ENCODE measurements at places on chromosomes 6 and 20.

GRCh38 chr20:51135926-51136715 is 113.2 kb upstream of the KCNG1 start:
- no peak for DNase-seq

- DNase-seq: no peak
These were observed 25.5 kb downstream of the CLIC5 start for GRCh38 chr6:45990162-45990561.

DNA sequence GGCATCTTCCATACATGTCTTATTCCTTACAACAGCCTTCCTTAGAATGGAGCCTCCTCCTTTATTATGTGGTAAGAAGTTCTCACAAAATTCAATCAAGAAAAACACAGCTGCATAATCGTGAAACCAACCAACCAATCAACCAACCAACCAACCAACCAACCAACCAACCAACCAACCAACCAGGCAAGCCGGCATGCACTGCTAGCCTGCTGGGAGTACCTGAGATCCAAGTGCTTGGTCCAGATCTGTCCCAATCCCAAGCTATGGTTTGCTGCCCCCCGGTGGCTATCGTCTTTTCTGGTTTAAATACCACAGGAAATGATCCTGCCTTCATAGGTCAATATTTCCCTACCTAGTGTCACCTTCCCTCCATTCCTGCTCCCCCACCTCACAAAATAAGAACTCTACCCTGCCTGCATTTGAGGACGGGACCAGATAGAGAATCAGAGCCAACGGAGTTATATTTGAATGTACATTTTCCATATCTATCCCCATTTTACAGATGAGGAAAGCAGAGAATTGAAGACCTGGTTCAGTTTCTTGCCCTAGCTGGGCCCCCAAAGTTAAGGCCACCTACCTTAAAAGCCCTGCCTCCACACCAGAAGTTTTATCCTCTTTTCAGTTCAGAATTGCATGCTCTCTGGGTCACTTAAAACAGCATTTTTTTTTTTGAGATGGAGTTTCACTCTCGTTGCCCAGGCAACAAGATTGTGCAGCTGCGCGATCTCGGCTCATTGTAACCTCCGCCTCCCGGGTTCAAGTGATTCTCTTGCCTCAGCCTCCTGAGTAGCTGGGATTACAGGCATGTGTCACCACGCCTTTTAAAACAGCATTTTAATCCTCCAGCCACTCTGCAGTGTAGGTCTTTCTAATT is 27.1 kb downstream of the RAB44 start:
- DNase-seq: peak; percentile 61

DNA sequence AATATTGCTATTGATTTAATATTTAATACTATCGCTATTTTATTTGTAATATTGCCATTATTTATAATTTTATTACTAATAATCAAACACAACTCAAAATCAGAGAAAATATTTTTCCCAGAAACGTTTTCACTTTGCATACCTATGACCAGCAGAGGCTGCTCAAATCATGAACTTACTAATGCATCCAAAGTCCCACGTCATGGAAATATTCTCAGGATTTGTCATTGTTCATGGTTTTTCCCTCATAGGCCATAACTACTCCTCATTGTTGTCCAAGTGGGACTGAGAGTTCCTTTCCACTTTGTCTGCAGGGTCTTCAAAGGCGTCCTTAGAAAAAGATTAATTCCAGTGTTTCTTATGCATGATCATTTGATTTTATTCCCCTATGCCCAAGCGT is 344.8 kb downstream of the THBS2 start:
- DNase-seq: no peak

All from KBM-7 (cell line).